ENCODE measurements at places on chromosomes 2 and 18. TPM values are rescaled to one million over a fixed set of nuclear protein-coding genes. Genes with fewer than 3 reads are reported as not detected.
A peak's percentile ranks its signal among the peaks of the same experiment; 100 is the strongest.

The GPR39 gene
- 7.2 TPM for total RNA-seq

The CPLX4 gene
- not detected for total RNA-seq

The PSMA8 gene
- total RNA-seq, result not detected

The AMER3 gene
- total RNA-seq, result not detected

The TMEM163 gene
- total RNA-seq, result not detected

The FN1 gene
- 636 TPM for total RNA-seq

The C2orf69 gene
- total RNA-seq, result 8.6 TPM

The MERTK gene
- total RNA-seq, result 0.49 TPM

DNA sequence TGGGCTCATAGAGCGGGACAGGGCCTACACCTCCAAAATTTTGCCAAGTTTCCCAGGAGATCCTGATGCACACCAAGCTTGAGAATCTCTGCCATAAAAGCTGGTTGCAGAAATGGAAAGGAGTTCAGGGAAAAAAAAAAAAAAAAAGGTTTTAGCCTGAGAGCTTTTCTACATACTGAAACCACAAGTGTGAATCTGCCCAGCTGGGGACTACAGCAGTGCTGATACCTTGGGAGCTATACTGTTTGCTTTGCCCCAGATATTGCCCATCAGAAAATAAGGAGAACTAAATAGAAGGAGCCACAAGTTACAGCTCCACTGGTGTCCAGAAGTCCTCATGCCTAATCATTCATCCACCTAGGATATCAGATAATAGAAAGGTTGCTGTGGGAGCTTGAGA is 38.4 kb upstream of the NCKAP5 start:
- H3K27ac ChIP-seq, result no peak overlapping the region
- H3K36me3 ChIP-seq, result no peaks in the 10 kb centered on the region
- no peaks in the 10 kb centered on the region for H3K27me3 ChIP-seq
- no peaks in the 10 kb centered on the region for H3K4me1 ChIP-seq

GRCh38 chr2:156229724-156230362 is 102.7 kb downstream of the NR4A2 start:
- H3K4me1 ChIP-seq, result no peaks in the 10 kb centered on the region
- no peak overlapping the region for H3K27ac ChIP-seq
- no peaks in the 10 kb centered on the region for H3K36me3 ChIP-seq
- DNase-seq, result no peak

DNA sequence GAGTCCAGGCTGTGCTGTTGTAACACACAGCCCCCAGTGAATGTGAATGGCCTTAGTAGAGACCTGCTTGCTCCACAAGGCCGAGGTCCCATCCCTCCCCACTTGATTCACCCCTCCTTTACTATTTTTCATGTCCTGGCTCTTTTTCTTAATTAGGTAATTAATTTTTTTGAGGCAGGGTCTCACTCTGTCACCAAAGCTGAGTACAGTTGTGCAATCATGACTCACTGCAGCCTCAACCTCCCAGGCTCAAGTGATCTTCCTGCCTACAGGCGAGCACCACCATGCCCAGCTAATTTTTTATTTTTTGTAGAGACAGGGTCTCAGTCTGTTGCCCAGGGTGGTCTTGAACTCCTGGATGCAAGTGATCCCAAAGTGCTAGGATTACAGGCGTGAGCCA is 19.3 kb downstream of the FBLN7 start:
- H3K36me3 ChIP-seq, result peaks cover 6% of the 10 kb centered on the region
- no peaks in the 10 kb centered on the region for H3K4me1 ChIP-seq
- DNase-seq, result no peak
- no peak overlapping the region for H3K27ac ChIP-seq
- no peak overlapping the region for H3K4me3 ChIP-seq

- peak; percentile 68 for DNase-seq
- H3K4me3 ChIP-seq, result no peak overlapping the region
- no peaks in the 10 kb centered on the region for H3K27me3 ChIP-seq
- peaks cover 11% of the 10 kb centered on the region for H3K36me3 ChIP-seq
Observed at GRCh38 chr18:7789856-7790552, 222.9 kb downstream of the PTPRM start.

DNA sequence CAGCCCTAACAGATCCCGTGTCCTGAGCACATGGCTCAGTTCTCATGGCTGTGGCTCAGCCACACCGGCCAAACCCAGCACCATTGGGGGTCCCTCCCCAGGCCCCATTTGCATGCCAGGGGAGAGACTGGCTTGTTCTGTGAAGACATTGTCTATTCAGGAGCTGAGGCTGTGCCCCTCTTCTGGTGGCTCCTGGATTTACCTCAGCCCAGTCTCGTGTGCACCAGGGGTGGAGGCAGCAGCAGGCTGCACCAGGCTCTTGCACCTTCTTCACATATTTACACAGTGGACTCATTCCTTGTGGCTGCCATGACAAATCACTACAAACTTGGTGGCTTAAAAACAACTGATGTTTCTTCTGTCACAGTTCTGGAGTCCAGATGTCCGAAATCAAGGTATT is 92.4 kb upstream of the ITGA6 start:
- no peak overlapping the region for H3K4me3 ChIP-seq
- DNase-seq, result no peak
- peaks cover 12% of the 10 kb centered on the region for H3K4me1 ChIP-seq
- H3K27ac ChIP-seq, result no peak overlapping the region

DNA sequence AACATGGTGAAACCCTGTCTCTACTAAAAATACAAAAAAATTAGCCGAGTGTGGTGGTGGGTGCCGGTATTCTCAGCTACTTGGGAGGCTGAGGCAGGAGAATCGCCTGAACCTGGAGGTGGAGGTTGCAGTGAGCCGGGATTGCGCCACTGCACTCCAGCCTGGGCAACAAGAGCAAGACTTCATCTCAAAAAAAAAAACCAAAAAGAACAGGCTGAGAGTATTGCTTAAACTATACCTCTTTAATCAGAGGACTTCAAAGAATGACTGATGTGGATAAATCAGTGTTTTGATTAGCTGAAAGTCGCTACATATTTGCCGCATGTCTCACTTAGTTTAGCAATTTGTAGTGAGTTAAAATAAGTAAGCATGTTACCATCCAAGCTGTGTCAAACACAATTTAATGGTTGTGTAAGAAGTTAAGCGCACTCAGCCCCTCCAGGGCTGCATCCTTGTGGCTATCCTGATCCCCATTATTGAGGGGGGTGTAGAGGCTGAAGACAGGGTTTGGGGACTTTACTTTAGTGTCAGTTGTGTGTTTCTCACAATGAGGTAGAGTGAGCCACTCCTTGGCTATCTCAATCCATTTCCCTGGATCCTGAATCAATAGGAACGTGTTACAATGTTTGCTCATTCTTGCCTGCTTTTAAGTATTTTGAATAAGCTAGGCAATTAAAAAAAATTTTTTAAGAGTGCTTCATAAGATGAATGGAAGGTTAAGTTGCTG is 11.0 kb upstream of the FARP2 start:
- DNase-seq, result no peak
- H3K27me3 ChIP-seq, result no peaks in the 10 kb centered on the region
- no peak overlapping the region for H3K27ac ChIP-seq
- H3K4me3 ChIP-seq, result no peak overlapping the region
- peaks cover 6% of the 10 kb centered on the region for H3K4me1 ChIP-seq

GRCh38 chr2:127598711-127599110 is 47.2 kb upstream of the GPR17 start:
- DNase-seq, result no peak
- peaks cover 9% of the 10 kb centered on the region for H3K4me1 ChIP-seq
- no peaks in the 10 kb centered on the region for H3K36me3 ChIP-seq
- no peaks in the 10 kb centered on the region for H3K27me3 ChIP-seq

DNA sequence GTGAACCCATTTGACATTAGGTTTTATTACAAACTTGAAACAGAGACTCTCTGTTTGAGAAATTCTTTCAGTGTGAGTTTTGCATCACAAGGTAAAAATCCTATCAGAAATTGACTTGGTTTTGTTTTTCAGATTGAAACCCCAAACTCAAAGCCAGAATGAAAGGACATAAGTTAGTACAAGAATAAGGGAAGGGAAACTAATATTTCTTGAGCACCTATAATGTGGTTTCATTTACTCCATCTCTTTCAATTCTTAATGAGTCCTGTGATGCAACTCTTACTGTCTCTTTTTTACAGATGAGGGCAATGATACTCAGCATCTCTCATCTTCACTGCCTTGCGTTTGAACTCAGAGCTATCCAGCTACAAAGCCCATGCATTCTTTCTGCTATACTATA is 210.0 kb upstream of the SIX3 start:
- H3K4me1 ChIP-seq, result no peaks in the 10 kb centered on the region
- no peaks in the 10 kb centered on the region for H3K36me3 ChIP-seq
- H3K4me3 ChIP-seq, result no peak overlapping the region
- no peak for DNase-seq
- H3K27me3 ChIP-seq, result no peaks in the 10 kb centered on the region
- H3K27ac ChIP-seq, result no peak overlapping the region

GRCh38 chr18:56214706-56215105 is 423.7 kb downstream of the TXNL1 start:
- no peak overlapping the region for H3K27ac ChIP-seq
- H3K36me3 ChIP-seq, result no peaks in the 10 kb centered on the region
- no peaks in the 10 kb centered on the region for H3K4me1 ChIP-seq
- H3K27me3 ChIP-seq, result no peaks in the 10 kb centered on the region
- no peak overlapping the region for H3K4me3 ChIP-seq

DNA sequence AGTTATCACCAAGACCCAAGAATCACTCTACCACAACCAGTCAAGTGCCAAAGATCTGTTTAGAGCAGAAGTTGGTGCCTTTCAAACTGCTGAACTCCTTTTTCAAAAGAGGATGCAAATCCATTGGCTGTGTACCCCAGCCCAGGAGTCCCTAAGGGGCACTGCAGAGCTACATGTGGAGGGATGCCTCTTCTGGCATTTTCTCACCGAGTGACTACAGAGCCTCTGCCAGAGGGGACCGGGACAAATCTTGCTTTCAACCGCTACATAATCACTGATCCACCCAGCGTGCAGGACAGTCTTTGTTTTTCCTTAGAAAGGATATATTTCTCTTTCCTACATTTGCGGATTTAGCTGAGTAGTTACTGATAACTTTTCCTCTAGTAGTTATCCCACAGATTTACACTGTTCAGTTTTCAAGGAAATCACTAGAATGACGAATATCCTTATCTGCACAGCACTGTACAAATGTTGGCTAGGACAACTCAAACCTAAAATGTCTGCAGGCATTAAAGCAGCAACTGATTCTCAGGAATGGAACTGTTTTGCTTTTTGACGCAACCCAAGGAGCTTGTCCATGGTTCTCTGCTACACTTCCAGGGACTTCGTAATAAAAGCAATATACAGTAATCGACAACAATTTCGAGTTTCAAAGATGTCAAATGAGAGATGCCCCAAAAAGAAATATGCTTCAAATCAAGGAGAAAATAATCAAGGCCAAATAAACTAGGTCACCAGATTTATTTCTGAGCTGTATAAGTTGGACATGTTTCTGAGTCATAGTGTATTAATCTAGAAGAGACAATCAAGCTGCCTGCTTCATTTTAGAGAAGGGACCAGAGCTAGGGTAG is 24.1 kb downstream of the EPB41L3 start:
- no peak overlapping the region for H3K4me3 ChIP-seq
- peak overlapping the region; percentile 15 for H3K27ac ChIP-seq
- peaks cover 13% of the 10 kb centered on the region for H3K4me1 ChIP-seq
- H3K27me3 ChIP-seq, result peaks cover 14% of the 10 kb centered on the region
- H3K36me3 ChIP-seq, result no peaks in the 10 kb centered on the region

GRCh38 chr18:31261792-31262582 is 56.0 kb upstream of the DSG1 start:
- H3K4me3 ChIP-seq, result no peak overlapping the region
- H3K36me3 ChIP-seq, result no peaks in the 10 kb centered on the region
- no peak overlapping the region for H3K27ac ChIP-seq
- no peaks in the 10 kb centered on the region for H3K27me3 ChIP-seq

DNA sequence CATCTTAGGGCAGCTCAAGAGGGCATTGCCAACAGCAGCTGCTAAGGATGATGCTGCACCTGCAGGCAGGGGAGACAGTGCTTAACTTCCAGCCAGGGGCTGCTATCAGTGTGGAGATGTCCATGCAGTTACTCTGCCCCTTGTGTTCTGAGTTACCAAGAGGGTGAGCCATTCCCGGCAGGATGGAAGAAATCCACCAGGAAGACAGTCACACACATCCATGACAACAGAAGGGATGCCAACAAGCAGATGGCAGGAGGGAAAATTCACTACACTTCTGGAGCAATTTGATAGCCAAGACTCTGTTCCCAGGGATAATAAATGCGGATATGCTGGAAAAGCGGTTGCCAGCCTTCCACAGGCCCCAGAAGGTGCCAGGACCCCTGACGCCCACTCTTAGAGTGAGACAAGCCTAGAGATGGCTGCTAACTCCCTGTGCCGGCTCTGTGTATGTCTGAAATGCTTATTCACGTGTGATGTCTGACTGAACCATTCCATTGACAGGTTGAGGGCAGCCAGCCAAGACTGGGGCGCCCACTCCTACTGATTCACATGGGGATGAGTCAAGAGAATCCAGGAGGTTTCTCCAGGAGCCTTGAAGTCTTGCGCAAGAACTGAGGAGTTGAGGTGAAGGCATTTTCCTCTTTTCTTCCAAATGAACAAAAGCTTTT is 24.5 kb downstream of the LOXHD1 start:
- H3K27ac ChIP-seq, result peak overlapping the region; percentile 54
- no peaks in the 10 kb centered on the region for H3K36me3 ChIP-seq
- DNase-seq, result peak; percentile 98
- H3K4me1 ChIP-seq, result peaks cover 10% of the 10 kb centered on the region

GRCh38 chr2:101238930-101239759 is 13.5 kb upstream of the CNOT11 start:
- H3K27me3 ChIP-seq, result no peaks in the 10 kb centered on the region
- DNase-seq, result peak; percentile 9
- peaks cover 6% of the 10 kb centered on the region for H3K36me3 ChIP-seq
- H3K4me1 ChIP-seq, result peaks cover 8% of the 10 kb centered on the region
- no peak overlapping the region for H3K27ac ChIP-seq

- no peak overlapping the region for H3K4me3 ChIP-seq
- H3K36me3 ChIP-seq, result no peaks in the 10 kb centered on the region
- H3K4me1 ChIP-seq, result no peaks in the 10 kb centered on the region
- H3K27me3 ChIP-seq, result no peaks in the 10 kb centered on the region
- H3K27ac ChIP-seq, result no peak overlapping the region
Observed at GRCh38 chr2:240632306-240632721, 7.0 kb downstream of the GPR35 start.

DNA sequence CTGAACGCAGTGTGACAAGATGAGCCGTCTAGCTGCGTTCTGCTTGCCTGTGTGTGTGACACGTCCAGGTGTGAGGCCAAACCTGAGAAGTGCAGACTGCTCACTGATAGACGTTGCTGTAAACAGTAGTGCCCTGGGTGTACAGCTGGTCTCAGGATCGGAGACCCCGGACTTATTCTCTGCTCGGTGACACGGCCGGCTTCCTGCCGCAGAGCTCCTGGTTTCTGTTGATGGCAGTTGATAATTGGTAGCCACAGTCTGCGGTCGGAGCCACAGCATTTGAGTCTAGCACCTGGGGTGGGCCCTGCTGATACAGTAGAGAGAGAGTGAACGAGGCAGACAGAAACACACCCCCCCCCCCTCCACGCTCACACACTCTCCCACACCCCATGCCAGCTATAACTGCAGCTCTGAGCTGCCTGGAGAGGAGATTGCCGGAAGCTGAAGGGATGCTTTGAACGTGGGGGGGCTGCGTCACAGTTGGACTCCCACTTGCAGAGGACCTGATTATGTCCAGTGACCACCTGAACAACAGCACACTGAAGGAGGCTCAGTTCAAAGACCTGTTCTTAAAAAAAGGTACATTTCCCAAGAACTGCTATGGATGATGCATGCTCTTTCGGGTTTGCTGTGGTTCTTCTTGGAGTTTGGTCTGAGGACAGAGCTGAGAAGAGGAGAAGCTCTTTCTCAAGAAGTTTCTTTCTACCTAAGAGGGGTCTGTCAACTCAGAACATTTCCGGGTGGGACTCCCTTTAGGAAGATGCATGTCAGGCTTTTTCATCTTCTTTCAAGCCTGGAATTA is 114.0 kb downstream of the FAM210A start:
- H3K27ac ChIP-seq, result no peak overlapping the region
- H3K36me3 ChIP-seq, result no peaks in the 10 kb centered on the region
- no peak overlapping the region for H3K4me3 ChIP-seq
- peaks cover 42% of the 10 kb centered on the region for H3K27me3 ChIP-seq
- no peak for DNase-seq

Data from MCF 10A (cell line).